ENCODE measurements at places on chromosomes 16 and 17. TPM values are rescaled to one million over a fixed set of nuclear protein-coding genes. Genes with fewer than 3 reads are reported as not detected.

Gene TCAP
- total RNA-seq, result 0.67 TPM

Gene DNAH3
- total RNA-seq, result not detected

Gene PRR35
- total RNA-seq, result not detected

Gene CLEC3A
- not detected for total RNA-seq

Gene SLC16A6
- total RNA-seq, result 2.0 TPM

Gene TUFM
- 145 TPM for total RNA-seq

Gene MT1E
- total RNA-seq, result 97.3 TPM

Gene PRR15L
- total RNA-seq, result not detected

Gene SLC47A1
- total RNA-seq, result 3.2 TPM

Gene KRTAP4-5
- total RNA-seq, result not detected

Gene NPIPB13
- total RNA-seq, result 3.6 TPM

Gene SALL1
- total RNA-seq, result not detected

Gene XYLT1
- 0.98 TPM for total RNA-seq

Gene KIF2B
- total RNA-seq, result not detected

Gene RAB34
- 42.1 TPM for total RNA-seq

Gene MT1F
- total RNA-seq, result 0.33 TPM

Data from vein endothelial cell (primary cell).